ENCODE measurements at places on chromosomes 12 and 14. TPM values are rescaled to one million over a fixed set of nuclear protein-coding genes. Genes with fewer than 3 reads are reported as not detected.
A peak's percentile ranks its signal among the peaks of the same experiment; 100 is the strongest.

LMNTD1 gene
- total RNA-seq, result not detected

DNA sequence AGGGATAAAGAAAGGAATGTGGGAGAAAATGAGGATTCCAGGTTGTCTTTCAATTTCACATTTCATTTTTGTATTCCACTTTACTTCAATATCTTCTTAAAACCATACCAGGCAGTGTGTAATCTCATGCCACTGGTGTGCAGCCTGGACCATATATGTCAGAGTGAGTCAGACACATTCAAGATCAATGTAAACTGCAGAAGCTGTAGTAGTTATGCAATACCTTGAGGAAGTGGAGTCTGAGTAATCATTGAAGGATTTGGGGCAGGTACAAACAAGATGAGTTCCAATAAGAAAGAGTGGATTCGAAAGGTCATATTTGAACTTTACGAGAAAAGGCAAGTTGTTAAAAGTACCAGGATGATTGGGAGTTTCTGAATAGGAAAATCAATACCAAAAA lies 14.1 kb downstream of the PLCZ1 start:
- no peak for DNase-seq

DNA sequence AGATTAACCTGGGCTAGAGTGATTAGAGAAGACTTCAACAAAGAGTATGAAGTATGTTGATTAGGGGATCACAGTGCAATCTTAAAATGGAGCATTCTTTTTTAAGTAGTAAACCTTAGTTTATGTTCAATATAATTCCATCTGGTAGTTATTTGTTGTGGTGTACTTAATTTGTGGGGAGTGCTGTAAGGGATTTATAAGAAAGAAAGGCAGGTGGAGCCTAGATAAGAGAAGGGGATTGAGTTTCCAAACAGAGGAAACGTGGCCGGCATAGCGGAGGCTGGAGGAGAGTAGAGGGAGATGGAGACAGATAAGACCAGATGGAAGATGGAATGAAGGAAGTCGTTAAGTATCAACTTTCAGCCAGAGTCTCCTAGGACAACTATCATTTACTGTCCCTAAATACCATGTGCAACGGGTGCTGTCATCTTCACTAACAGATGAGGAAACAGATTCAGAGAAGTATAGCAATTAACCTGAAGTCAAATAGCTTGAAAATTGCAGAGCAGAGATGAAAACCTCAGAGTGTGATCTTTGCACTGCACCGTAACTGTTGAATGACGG lies 38.1 kb downstream of the GOLGA5 start:
- DNase-seq, result no peak

GRCh38 chr12:122026706-122027333 lies 5.1 kb downstream of the BCL7A start:
- DNase-seq, result peak; percentile 62

DNA sequence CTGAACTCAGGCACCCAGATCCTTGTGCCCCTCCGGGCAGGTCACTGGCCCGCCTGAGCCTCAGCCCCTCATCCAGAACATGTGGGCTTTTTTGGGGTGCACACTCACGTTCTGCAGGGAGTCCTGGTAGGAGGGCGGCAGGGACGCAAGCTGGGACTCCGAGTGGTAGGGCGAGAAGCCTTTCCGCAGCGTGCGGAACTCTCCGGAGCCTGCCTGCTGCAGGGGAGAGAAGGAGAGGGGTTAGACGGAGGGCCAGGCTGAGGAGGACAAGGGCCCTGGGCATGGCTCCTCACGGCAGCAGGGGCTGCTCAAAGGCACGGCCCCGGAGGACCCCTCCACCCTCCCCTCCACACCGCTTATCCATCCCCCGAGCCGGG lies 40.8 kb downstream of the CCNK start:
- no peak for DNase-seq

DNA sequence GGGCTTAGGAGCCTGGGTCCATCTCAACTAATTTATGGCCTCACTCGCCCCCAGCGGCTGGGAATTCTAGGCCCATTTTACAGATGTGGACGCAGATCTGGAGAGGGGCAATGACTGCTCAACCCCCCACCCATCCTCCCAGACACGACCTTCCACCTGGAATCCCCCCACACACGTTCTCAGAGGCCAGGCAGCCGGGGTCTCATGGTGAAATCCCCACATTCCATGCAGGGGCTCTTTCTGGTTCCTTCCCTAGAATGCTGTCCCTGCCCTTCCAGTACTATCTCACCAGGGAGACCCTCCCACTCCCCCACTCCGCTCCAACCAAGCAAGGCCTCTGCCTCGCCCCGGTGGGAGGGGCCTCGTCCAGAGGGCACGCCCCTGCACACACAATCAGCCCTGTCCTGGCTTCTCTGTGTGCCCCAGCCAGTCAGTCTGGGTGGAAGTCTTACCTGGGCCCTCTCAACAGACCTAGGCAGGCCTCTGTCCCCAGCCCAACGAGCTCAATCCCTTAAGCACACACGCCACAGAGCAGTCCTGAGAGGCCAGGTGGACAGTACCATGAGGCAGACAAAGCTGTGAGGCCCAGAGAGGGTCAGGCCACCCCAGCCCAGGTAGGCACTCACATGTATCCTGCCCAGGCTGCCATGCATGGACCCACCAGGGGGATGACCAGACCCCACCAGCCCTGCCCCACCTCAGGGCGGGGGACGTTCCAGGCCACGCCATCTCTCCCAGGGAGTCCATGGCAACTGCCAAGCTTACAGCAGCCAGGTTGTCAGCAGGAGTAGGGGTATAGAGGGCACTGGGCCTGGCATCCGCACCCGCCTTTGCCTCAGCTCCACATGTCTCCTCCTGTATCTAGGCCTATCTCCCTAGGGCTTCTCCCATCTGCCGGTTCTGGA lies 1.3 kb upstream of the ANKRD9 start:
- DNase-seq, result peak; percentile 20

Data from B cell (primary cell).